Osteoblast (primary cell): ENCODE measurements at places on chromosomes 12 and 14.

DNA sequence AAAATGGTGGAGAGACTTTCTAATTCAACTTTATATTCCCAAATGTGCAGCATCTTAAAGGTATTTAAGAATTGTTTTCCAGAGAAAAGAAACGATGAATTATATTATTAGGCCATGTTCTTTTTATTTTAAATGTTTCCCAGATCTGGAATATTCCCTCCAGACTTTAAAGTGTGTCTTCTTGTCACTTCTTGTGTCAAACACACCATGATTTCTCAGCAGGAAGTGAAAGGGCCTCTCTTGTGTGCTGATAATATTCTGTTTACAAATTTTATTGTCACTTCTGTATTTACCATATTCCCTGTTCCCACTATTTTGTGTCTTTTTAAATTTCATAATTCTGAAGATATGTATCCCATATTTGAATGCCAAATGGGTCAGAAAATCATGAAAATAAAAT is 455.0 kb upstream of the FLRT2 start:
- DNase-seq, result no peak
- H3K4me1 ChIP-seq, result no peaks in the 10 kb centered on the region
- no peak overlapping the region for H3K27ac ChIP-seq
- H3K36me3 ChIP-seq, result no peaks in the 10 kb centered on the region
- no peaks in the 10 kb centered on the region for H3K27me3 ChIP-seq
- H3K4me3 ChIP-seq, result no peak overlapping the region

- no peak overlapping the region for H3K27ac ChIP-seq
- no peaks in the 10 kb centered on the region for H3K36me3 ChIP-seq
- peaks cover 60% of the 10 kb centered on the region for H3K4me1 ChIP-seq
- no peak overlapping the region for H3K4me3 ChIP-seq
- H3K27me3 ChIP-seq, result no peaks in the 10 kb centered on the region
Observed at GRCh38 chr12:116125956-116126566, 151.4 kb downstream of the MED13L start.

GRCh38 chr14:23399591-23399990 is 8.5 kb downstream of the MYH6 start:
- no peak for DNase-seq
- H3K4me1 ChIP-seq, result no peaks in the 10 kb centered on the region
- no peak overlapping the region for H3K4me3 ChIP-seq
- H3K27me3 ChIP-seq, result no peaks in the 10 kb centered on the region

GRCh38 chr14:103443111-103443510 is 57.9 kb downstream of the MARK3 start:
- H3K36me3 ChIP-seq, result peaks cover 33% of the 10 kb centered on the region
- no peak overlapping the region for H3K27ac ChIP-seq
- no peak for DNase-seq
- H3K27me3 ChIP-seq, result no peaks in the 10 kb centered on the region
- H3K4me3 ChIP-seq, result no peak overlapping the region
- H3K4me1 ChIP-seq, result no peaks in the 10 kb centered on the region

GRCh38 chr12:48956279-48957140 is 777 bp downstream of the ARF3 start:
- peaks cover 20% of the 10 kb centered on the region for H3K4me1 ChIP-seq
- peak; percentile 96 for DNase-seq
- peak overlapping the region; percentile 87 for H3K27ac ChIP-seq
- peak overlapping the region; percentile 96 for H3K4me3 ChIP-seq
- peaks cover 23% of the 10 kb centered on the region for H3K36me3 ChIP-seq
- H3K27me3 ChIP-seq, result no peaks in the 10 kb centered on the region

DNA sequence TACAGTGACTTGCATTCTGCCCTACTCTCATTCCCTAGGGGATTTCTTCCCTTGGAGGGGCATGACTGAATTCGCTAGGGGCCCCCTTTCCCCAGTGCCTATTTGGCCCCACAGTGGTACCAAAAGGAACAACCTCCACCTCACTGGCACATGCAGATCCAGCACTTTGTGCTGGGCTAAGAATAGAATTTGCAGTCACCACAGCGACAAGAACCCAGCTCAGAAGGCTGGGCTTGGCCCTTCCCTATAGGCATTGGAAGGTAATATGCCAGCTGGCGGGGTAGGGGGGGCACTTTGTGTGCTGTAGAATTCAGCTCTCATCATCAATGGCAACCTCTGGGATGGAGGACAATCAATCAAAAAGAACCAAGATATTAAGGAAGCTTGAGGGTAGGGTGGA is 13.9 kb downstream of the BAZ2A start:
- H3K27ac ChIP-seq, result no peak overlapping the region
- no peaks in the 10 kb centered on the region for H3K4me1 ChIP-seq
- no peak for DNase-seq

- H3K4me3 ChIP-seq, result no peak overlapping the region
- peaks cover 10% of the 10 kb centered on the region for H3K4me1 ChIP-seq
- no peaks in the 10 kb centered on the region for H3K36me3 ChIP-seq
- H3K27me3 ChIP-seq, result no peaks in the 10 kb centered on the region
- no peak overlapping the region for H3K27ac ChIP-seq
Observed at GRCh38 chr12:93530358-93530757, 42.1 kb upstream of the SOCS2 start.

DNA sequence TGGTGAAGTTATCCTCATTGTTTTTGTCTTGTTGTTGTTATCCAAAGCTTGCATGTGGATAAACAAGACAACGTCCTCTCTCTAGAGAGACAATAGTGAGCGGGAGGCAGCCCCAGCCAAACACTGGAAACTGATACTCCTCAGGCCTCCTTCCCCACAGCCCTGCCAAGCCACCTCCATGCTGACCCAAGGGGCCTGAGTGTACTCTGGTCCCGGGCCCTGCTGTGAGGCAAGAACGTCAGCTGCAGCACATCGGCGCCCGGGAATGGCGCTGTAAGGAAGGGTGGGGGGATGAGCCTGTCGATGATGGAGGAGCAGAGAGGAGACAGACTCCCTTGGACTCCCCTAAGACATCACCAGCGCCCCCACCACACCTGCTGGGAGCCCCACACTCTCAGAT is 83.6 kb downstream of the ANO2 start:
- no peak overlapping the region for H3K27ac ChIP-seq
- H3K27me3 ChIP-seq, result no peaks in the 10 kb centered on the region
- H3K4me3 ChIP-seq, result no peak overlapping the region

DNA sequence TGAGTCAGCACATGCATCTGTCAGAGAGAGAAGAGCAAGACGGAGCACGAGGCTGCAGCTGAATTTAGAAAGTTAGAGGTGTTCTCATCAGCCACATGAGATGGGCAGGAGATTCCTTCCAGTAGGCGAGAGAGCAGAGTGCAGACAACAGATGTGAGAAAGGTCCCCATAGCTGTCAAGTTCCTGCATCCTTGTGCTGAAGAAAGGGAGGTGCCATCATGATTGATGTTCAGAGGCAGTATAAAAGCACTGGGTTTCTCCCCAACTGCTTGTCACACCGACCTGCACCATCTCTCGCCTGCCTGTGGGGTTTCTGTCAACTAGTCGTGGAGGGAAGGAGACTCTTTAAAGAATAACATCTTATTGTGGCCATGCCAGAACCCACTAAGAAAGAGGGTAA is at the start of gene MYBPC1:
MYBPC1 (plus strand) TSS at position 272 of the 400 bp plus-strand sequence; CDS start at position 372, 100 bp downstream.
- H3K4me3 ChIP-seq, result no peak within 1 kb of the TSS
- no peaks in the 10 kb centered on the region for H3K27me3 ChIP-seq
- no peak within 1 kb of the TSS for H3K27ac ChIP-seq
- DNase-seq, result no peak
- H3K36me3 ChIP-seq, result no peaks in the 10 kb centered on the region
- no peaks in the 10 kb centered on the region for H3K4me1 ChIP-seq

- H3K27ac ChIP-seq, result no peak overlapping the region
- H3K4me3 ChIP-seq, result no peak overlapping the region
- no peaks in the 10 kb centered on the region for H3K27me3 ChIP-seq
- peaks cover 8% of the 10 kb centered on the region for H3K36me3 ChIP-seq
Observed at GRCh38 chr12:104985206-104985605, 910 bp upstream of the NOPCHAP1 start.

DNA sequence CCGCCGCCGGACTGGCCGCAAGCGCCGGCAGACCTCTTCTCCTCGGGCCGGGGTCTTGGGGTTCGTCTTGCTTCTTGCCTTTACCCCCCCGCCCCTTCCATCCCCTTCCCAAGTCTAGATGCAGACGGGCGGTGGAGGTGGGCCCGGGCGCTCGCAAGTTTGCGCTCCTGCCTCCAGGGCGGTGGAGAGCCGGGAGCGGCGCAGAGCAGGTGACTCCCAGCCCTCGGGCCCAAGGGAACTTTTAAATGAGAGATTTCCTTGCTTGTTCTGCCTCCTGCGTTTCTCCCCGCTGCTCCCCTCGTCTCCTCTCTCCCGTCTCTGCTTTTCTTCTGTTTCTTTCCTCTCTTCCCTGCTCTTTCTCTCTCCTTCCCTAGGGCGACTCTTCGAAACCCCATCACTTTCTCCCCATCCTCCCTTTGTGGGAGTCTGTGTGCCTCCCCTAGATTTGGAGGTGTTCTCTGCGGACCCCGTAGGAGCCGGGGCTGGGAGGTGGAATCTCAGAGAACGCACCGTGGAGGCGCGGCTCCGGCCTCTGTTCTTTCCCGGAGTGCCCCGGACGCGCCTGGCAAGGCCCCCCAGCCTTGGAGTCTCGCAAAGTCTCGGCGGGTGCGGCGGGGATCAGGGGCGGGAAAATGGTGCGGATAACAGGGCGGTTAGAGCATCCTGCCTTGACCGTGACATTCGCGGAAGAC is 114.7 kb upstream of the MYL2 start:
- no peak overlapping the region for H3K27ac ChIP-seq
- DNase-seq, result no peak
- no peaks in the 10 kb centered on the region for H3K36me3 ChIP-seq
- H3K27me3 ChIP-seq, result peaks cover 79% of the 10 kb centered on the region

DNA sequence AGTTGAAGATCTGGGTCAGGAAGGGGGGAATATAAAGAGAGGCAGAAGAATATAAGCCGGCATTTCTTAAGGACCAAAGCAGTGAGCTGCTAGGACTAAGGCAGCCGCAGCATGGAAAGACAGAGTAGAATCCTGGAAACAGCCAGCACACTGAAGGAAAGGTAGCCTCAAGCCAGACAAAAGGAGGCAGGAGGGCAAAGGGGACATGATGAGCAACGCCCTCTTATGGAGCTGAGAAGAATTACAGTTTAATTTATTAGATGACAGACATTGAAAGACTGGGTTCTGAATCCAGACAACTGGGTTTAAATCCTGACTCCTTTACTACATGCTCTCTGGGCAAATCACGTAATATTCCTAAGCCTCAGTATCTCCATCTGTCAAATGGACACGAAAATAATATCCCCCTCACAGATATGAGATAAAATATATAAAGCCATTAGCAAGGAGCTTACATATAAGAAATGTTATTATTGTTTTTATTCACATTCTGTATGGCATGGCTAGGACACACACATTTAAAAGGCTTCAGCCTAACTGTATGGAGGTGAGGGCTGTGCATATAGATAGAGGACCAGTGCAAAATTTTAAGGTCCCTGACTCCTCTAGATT is 8.1 kb upstream of the PCED1B start:
- H3K4me3 ChIP-seq, result no peak overlapping the region
- peak; percentile 11 for DNase-seq
- no peak overlapping the region for H3K27ac ChIP-seq
- H3K4me1 ChIP-seq, result peaks cover 5% of the 10 kb centered on the region
- H3K27me3 ChIP-seq, result no peaks in the 10 kb centered on the region
- H3K36me3 ChIP-seq, result no peaks in the 10 kb centered on the region

DNA sequence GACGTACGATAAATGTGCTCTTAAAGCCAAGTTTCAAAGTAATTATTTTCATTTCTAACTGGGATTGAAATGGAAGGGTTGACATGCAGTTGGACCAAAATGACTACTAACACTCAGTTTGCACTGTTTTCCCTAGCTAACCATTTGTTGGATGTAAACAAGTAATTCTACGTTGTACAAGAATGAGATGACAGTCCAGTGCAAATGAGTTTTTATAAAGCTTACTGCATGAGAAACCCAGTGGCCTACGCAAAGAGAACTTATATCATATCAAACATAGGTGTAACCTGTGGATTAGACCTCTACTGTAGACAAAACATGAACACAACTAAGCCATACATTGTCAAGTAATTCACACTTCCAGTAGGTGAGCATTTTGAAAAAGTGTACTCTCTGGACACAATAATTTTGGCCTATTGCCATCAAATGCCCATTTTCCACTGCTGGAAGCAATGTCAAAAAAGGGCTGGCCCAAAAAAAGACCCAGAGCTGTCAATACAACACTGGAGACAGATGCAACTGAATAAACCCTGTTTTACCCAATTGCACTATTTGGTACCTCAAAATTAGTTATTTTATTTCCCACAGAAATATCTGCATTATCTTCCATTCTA is 12.8 kb downstream of the SLC38A2 start:
- DNase-seq, result no peak
- H3K27me3 ChIP-seq, result no peaks in the 10 kb centered on the region
- peak overlapping the region; percentile 4 for H3K27ac ChIP-seq
- H3K4me3 ChIP-seq, result no peak overlapping the region

- no peaks in the 10 kb centered on the region for H3K4me1 ChIP-seq
- no peak overlapping the region for H3K4me3 ChIP-seq
- H3K36me3 ChIP-seq, result no peaks in the 10 kb centered on the region
- H3K27me3 ChIP-seq, result no peaks in the 10 kb centered on the region
- DNase-seq, result no peak
- no peak overlapping the region for H3K27ac ChIP-seq
Observed at GRCh38 chr12:93668919-93669418, 8.2 kb upstream of the CRADD start.

DNA sequence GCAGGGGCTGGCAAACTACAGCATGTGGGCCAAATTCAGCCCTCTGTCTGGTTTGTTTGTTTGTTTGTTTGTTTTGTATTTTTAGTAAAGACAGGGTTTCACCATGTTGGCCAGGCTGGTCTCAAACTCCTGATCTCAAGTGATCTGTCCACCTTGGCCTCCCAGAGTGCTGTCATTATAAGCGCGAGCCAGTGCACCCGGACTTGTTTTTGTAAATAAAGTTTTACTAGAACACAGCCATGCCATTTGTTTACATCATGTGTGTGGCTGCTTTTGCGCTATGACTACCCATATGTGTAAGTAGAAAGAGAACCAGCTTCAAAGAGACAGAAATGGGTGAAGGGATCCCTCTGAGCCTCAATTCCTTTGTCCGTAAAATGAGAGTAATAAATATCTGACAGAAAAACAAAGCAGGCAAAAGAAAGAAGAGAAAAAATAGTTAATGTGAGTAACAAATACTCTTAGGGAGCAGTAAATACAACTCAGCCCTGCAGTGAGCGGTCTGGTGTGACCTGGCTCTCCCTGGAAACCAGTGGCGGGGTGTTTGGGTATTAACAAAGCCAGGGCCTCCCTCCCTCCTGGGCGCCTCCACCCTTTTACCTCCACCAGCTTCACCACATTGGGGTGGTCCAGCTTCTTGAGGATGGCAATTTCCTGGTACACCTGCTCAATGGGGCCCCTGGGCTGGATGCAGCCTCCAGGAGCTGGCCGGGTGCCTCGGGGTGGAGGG is 33.1 kb downstream of the CAMKK2 start:
- peaks cover 44% of the 10 kb centered on the region for H3K36me3 ChIP-seq
- no peak overlapping the region for H3K4me3 ChIP-seq
- no peaks in the 10 kb centered on the region for H3K27me3 ChIP-seq
- no peaks in the 10 kb centered on the region for H3K4me1 ChIP-seq
- DNase-seq, result no peak

DNA sequence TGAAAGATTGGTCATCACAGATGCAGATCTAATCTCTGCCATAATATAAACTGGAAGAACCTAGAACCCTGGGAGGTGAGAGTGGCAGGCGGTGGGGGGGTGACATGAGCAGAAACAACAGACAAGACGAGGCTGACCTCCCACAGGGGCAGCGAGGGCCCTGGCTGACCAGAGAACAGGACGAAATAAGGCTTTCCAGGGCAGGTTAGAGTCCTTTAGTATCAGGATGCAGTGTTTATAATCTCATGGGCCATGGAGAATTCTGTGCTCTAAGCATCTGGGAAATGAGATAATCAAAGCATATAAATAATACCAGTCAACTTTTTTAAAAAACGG is 102.7 kb upstream of the BCL2L14 start:
- no peak overlapping the region for H3K27ac ChIP-seq
- H3K36me3 ChIP-seq, result no peaks in the 10 kb centered on the region
- DNase-seq, result no peak
